BJ (cell line): ENCODE measurements at places on chromosomes 6 and 20. TPM values are rescaled to one million over a fixed set of nuclear protein-coding genes. Genes with fewer than 3 reads are reported as not detected.

Gene RAMACL
- polyA plus RNA-seq: 0.26 and 0.32 TPM in 2 replicates

Gene CDH26
- polyA plus RNA-seq: 0.17 and 0.18 TPM in 2 replicates

Gene UNC93A
- polyA plus RNA-seq: not detected in 2 replicates

Gene CST7
- polyA plus RNA-seq: 0.09 TPM in 1 of 2 replicates, not detected in the other

Gene PAK5
- polyA plus RNA-seq: not detected in 2 replicates

Gene PACRG
- polyA plus RNA-seq: 0.20 and 0.47 TPM in 2 replicates

Gene LY6G5C
- 3.1 and 3.6 TPM in 2 replicates for polyA plus RNA-seq

Gene TFAP2B
- not detected in 2 replicates for polyA plus RNA-seq

Gene VTA1
- 66.7 and 115 TPM in 2 replicates for polyA plus RNA-seq

DNA sequence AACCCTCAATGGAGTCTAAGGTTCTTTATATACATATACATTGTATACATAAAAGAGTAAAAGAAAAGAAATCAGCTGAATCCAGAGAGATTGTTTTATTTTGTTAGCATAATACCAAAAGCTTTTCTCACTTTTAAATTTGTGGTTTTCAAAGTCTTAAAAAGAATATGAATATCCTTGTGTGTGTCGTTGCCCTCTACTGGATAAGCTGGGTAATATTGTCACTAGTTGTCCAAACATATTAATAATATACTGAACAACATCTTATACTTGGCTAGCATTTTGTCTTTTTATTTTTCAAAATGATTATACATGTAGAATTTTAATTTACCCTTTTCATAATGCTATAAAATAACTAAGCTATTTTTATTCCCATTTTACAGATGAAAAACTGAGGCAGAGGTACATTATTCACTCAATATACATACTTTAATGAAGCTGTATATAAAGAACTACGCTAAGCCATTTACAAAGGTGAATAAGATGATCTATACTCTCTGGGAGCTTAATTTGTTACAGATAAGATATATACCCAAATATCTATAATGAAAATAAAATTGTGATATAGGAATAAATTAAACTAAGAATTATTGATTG, 531.7 kb downstream of the TFAP2B start:
- no peak for DNase-seq

- DNase-seq: no peak
Measured at GRCh38 chr20:62236200-62236599, 2.1 kb upstream of the OSBPL2 start.

DNA sequence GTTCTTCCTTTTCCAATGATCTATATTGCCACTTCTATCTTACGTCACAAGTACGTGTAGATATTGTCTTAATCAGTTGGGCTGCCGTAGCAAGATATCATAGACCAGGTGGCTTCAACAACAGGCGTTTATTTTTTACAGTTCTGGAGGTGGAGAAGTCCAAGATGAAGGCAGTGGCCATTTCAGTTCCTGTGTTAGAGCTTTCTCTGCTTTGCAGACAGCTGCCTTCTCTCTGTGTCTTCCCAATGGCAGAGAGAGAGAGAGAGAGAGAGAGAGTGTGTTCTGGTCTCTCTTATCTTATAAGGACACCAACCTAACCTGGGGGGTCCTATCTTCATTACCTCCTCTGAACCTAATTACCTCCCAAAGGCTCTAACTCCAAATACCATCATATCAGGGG, 8.3 kb downstream of the HSF2 start:
- no peak for DNase-seq

DNA sequence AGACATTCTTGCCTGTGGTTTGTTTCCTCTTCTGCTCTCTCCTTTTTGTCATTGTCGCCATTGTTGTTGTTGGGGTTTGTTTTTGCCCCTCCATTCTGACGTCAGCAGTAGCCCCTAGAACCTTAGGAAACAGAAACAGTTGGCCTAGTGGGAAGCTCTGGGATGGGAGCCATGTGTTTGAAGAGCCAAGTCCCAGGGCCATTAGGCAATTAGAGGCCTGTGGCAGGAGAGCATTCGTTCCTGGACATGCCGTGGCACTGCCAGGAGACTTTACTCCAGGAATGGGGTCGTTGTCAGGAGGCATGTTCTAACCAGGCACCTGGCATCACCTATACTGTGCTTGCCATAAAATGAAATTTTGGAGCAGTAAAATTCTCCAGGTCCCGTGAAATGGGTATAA, 39.7 kb downstream of the PPARD start:
- DNase-seq: no peak

GRCh38 chr6:26016245-26016962, 53.8 kb downstream of the TRIM38 start:
- no peak for DNase-seq

DNA sequence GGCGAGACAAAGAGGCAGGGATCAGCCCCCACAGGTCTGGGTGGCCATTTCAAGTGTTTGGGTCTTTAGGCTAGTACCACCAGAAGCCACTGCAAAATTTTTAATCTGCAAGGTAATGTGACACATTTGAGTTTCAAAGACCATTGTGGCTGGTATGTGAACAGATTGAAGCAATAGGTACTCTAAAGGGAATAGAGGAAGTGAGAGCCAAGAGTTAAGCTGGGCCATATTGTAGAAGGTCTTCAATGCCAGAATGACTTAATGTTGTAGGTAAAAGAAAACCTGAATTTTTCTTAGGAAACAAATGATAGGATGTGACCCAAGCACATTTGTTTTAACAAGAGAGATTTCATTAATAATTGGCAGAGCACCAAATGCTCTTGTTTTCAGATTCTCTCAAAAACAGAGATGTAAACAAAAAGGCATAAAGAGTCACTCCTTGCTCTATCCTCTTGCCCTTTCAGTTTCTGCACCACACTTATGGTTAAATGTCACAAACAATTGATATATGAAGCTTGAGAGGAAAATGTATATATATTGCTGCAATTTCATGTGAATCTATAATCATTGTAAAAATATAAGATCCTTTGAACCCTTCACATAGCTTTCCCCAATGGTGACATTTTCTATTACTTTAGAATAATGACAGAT, 307.1 kb upstream of the PLN start:
- no peak for DNase-seq

- no peak for DNase-seq
Measured at GRCh38 chr6:93785694-93786030, 366.3 kb upstream of the EPHA7 start.

GRCh38 chr20:37697314-37697713, 3.5 kb downstream of the CTNNBL1 start:
- no peak for DNase-seq

GRCh38 chr6:53284901-53285300, 63.8 kb downstream of the ELOVL5 start:
- no peak for DNase-seq

- DNase-seq: peak; percentile 16
Measured at GRCh38 chr6:32369660-32370059, 2.0 kb downstream of the TSBP1 start.

DNA sequence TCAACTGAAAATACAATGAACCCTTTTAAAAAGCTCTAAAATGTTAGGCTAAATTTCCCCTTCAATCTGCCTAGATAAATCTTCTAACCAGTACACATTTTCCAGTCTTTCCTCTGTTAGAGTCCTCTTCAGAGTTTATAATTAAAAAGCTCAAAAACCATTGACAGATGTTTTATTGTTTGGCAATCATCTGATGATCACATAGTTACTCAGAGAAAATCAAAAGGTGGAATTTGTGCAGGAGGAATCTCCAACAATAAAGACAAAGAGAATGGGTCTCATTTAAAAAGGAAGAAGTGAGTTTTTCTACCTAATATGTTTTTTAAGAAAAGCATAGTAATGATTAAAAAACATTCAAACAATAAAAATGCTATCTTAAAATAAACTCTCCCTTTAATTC, 3.1 kb downstream of the TRAPPC3L start:
- DNase-seq: no peak

DNA sequence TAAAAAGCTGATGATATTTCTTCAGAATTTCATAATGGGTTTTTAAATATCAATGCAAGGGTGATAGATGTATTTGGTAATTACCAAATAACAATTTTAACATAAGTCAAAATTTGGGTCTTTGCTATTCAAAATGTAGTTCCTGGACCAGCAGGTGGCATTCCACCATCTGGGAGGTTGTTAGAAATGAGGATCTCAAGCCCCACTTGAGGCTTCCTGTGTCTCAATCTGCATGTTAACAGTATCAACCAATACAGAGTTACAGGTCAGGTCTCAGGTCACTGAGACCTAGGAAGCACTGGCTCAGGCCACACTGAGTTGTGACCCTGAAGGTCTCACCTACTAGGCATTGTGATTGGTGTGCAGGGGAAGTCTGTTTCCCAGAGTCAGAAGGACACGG, 57.2 kb upstream of the MTRF1L start:
- DNase-seq: no peak

- DNase-seq: no peak
Measured at GRCh38 chr6:167146135-167146534, 11.6 kb downstream of the GPR31 start.

DNA sequence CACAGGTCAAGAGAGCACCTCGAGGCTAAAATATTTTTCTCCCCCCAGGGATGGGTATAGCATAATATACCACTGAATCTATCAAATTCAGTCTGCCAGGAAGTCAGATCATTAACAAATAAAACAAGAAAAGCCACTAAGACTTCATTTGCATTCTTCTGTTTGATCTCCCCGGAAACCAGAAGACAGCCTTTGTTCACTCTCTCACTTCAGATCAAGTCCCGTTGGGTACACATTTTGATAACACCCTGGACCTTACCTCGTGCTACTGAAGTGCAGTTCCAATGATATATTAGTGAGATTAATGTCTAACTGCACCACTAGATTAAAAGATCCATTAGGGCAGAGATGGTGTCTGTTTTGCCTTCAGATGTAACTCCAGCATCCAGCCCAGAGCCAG, 157.7 kb upstream of the B3GAT2 start:
- DNase-seq: no peak

GRCh38 chr6:7292596-7293255, 20.3 kb downstream of the SSR1 start:
- no peak for DNase-seq

GRCh38 chr6:125212377-125212776, 58.8 kb downstream of the TPD52L1 start:
- DNase-seq: no peak

DNA sequence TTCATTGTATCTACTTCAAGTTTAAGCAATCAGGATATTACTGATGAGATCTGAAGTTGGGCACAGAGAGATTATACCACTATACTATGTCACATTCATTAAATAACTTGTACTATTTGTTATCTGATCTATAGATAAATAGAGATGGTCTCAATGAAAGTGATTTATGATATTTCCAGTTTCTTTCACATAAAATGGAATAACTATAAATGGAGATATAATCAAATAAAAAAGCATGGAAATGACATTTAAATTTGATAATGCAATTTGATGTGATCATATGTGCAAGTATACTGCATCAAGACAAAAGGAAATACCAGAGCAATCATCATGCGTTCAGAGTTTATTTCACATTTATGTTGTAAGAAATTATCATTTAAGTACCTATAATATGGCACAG, 368.9 kb downstream of the PKHD1 start:
- no peak for DNase-seq

GRCh38 chr20:63084563-63084927, 77.8 kb upstream of the BHLHE23 start:
- no peak for DNase-seq

DNA sequence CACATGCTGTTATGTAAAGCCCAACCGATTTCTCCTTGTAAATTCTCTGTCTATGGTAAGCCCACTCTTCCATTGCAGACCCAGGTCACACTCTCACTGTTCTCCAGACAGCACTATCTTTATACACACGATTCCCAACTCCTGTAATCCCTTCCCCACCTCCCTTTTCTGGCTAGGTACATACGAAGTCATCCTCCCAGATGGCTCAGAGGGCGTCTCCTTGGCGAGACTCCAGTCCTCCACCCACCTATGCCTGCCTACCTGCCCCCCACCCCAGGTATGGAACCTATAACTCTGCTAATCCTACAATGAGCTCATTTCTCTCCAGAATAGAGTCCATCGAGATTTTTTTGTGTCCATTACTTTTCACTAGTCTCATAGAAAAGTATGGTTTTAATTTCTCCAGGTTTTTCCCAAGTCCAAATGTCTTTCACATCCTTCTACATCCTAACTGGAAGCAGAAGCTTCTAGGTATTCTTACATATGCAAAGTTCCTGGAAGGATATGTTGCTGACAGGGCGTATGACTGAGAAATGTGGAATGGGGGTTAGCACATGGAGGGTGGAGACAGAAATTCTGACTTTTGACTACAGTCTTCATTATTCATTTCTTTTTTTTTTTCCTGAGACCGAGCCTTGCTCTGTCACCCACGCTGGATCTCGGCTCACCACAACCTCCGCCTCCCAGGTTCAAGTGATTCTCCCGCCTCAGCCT, 22.8 kb downstream of the SCML4 start:
- DNase-seq: no peak

DNA sequence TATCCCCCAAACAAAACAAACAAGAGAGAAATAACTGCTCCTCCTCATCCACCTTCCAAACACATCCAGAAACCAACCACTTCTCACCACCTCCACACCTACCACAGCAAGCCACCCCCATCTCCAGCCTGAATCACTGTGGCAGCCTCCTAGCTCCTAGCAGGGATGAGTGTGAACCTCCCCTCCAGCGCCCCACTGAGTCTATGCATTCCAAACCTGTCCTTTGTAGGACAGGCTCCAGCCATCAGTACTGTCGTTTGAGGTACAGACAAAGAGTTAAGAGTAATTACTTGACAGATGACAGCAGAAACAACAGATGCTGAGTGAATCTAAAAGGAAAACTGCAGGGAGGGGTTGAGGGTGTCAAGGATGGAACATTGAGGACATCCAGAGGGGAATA, 2.4 kb downstream of the METTL24 start:
- DNase-seq: no peak

GRCh38 chr6:17101422-17102257, at the start of gene STMND1:
STMND1 (plus strand) TSS chr6:17102050; CDS start chr6:17102258, 208 bp downstream.
- no peak for DNase-seq

DNA sequence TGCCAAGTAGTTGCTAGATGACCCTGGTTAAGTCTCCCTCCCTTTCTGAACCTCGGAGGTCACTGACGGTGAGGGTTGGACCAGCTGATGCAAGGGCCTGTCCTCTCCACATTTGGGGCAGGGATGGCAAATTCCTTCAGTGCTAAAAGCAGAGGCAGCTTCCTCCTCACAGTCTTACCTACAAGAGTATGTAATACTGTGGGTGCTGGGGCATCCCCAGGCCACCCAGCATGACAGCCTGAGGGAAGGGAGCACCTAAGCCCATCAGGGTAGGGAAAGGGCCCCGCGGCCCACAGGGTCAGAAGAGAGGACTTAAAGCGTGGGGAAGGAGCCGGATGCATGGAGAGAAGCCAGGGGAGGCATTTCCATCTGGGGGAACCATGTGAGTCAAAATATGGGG, 38.0 kb downstream of the TGM3 start:
- no peak for DNase-seq
